Muscle of leg (tissue), 16 donors: ENCODE measurements at places on chromosomes 4 and X.

- DNase-seq = no peak
Observed at GRCh38 chr4:114156371-114156770, 176.9 kb upstream of the ARSJ start.

DNA sequence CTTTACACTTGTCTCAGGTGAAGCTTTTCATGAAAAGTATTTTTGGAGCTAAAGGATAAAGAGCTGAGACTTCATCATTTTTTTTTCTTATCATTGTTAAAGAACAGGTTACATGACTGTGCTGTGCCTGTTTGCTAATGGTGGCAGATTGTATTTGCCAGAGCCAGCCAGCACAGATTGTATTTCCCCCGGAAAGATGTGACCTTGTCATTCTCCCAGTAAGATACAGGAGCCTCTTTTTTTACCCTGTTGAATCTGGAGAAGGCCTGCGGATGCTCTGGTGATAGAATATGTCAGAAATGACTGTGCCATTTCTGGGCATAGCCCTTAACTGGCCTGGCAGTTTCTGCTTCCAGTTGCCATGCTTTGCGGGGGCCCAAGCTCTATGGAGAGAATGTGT lies 91.9 kb downstream of the GPRIN3 start:
- DNase-seq = no peak

GRCh38 chr4:154625971-154626370 lies 13.5 kb upstream of the FGG start:
- no peak for DNase-seq

DNA sequence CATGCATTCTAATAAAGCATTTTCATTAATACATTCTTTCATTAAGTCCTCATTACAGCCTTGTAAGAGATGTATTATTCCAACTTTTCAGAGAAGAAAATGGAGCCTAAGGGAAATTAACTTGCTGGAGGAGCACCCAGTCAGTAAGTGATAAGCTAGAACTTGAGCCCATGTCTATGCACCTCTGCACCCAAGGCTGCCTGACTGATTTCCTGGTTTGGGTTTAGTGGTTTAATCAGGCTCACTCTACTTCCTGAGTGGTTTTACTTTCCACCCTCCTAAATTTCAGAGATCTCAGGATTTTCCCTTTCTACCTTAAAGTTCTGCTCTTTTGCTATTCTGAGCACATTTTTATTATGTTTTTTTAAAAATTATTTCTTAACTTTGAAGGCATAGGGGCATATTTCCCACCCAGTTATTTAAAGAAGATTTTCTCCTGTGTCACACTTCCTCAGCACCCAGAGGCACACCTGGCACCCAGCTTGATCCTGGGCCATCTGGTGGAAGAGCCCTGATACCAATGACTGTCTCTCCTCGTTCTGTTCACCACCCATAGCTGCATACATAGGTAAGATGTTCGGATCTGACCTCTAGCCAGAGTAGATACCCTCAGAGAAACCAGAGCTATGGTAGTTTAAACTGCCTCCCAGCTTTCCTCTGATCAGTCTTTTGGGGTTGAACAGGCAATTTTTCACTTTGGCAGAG lies 10.4 kb downstream of the CORIN start:
- DNase-seq = no peak

DNA sequence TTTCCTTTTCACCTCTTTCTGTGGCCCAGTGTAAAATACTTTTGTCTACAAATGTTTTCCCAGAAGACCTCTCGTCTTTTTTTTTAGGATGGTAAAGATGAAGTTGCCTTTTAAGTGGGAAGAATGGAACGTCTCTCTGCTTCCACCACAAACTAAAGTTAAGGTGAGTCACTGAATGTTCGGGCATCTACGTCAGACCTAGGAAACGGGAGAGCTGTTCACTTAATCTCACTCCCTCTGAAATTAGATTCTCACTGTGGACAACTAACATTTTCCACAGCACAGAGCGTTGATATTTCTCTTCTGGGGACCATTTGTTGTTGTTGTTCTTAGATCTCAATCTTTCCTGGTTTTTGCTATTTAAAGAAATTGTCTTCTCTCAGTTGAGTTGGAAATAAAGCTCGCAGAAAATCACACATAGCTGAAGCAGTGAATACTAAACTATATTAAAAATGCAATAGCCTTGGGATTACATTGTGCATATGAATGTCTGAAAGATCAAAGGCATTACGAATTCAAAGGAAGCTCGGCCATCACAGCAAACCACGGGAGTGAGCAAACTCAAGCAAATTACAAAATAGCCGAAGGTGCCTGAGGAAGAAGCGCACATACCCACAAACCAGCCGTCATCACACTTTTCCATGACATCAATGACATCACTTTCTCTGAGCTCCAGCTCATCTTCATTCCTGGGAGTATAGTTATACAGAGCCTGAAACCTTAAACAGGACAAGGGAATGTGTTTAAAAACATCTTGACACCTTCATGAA lies 53.9 kb upstream of the PDLIM3 start:
- DNase-seq = no peak

DNA sequence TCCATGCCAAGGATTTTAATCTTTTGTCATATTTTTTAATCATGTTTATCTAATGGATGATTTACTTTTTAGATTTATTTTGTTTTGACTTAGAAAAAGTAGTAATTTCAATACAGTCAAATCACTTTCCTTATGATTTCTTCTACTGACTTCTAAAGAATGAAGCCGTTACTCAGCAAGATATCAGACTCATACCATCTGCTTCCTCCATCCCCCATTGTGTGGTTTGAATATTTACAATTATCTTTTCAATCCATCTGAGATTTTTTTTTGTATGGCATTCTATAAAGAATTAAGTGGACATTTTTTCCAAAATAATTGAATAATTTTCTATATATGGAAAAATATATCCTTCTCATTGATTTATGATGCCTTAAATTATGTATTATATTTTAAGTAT lies 565.4 kb upstream of the ATOH1 start:
- no peak for DNase-seq

- DNase-seq = peak; percentile 79
Observed at GRCh38 chr4:148166132-148166591, 276.1 kb downstream of the NR3C2 start.

DNA sequence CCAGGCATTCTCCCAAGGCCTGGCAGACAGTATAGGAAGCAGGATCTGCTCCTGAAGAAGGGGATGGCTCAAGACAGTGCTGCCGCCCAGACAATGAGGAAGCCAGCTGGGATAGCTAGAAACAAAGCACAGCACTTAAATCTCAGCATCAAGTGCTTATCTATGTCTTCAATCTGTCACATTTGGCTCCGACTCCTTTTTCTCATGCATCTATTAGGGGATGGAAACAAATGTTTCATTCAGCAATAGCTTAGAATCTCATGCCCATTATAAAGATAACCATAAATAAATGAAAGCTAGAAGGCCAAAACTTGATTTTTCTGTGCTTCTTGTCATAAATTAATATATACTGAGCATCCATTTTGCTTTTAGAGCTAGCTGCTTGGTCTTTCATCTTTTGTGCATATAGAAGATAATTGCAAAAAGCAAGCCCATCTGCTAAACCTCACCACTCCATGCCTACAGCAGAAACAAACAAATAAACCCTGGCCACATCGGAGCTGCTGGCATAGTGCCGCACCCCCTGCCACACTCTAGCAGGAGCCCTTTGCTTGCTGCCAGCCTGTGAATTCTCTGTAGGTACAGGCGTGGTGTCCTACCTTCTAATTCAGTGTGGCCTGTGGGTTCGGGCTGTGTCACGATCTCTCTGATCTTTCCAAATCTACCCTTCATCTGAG lies 75.9 kb downstream of the AASDH start:
- DNase-seq = peak; percentile 60

- peak; percentile 76 for DNase-seq
Observed at GRCh38 chr4:168514249-168514852, 17.5 kb downstream of the PALLD start.

DNA sequence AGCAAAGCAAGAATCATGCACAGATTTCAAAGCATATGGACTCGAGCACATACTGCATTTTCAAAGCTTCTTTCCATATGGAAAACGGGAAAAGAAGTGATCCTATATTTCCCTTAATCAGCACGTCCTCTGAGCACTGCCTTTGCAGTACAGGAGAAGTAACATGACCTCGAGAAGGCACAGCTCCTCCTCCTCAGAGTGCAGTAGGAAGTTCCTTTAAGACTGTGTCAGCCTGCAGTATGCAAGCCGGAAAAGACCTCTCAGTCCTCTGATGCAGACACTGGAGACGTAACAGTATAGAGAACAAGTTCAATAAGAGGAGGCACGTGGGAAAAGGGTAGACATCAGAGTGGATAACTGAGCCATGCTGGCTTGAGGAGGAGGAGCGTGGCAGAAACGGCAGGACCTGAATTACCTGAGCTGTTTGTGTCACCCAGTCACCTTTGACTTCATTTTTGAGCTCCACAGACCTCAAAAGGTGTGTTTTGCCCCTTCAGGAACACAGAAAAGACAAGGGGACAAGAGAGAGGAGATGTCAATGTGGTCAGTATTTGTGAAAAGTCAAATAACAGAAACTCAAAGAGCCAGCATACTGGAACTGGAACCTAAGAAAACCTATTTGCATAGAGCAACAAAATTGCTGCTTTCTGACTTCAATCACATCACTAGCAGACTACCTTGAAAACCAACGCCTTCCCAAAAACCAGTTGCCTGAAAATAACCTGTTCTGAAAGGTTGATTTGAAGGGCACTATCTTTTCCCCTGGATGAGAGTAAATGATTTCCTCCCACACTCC lies 20.8 kb downstream of the IRF2 start:
- peak; percentile 89 for DNase-seq

DNA sequence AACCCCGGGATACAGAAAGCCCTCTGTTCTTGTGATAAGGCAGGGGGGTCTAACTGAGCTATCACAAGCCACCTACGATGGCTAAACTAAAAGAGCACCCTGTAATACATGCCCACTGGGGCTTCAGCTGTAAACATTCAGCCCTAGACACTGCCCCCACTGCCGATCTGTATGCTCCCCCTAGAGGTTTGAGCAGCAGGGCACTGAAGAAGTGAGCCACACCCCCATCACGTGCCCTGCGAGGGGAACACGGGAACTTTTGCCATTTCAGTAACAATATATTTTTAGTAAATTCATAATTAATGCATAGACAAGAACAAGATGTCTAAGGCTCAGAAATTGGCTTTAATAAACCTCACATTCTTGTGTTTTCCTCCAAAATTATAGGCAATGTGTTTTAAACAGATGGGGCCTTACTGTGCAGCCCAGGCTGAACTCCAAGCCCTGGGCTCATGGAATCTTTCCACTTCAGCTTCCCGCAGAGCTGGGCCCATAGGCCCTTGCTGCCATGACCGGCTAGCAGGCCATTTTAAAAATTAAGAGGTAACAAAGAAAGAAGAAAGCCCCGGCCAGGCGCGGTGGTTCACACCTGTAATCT lies 235.3 kb upstream of the SFRP2 start:
- no peak for DNase-seq

- DNase-seq = no peak
Observed at GRCh38 chrX:46788902-46789301, 30.0 kb upstream of the SLC9A7 start.

- DNase-seq = no peak
Observed at GRCh38 chr4:87330761-87331160, 8.1 kb upstream of the HSD17B13 start.

DNA sequence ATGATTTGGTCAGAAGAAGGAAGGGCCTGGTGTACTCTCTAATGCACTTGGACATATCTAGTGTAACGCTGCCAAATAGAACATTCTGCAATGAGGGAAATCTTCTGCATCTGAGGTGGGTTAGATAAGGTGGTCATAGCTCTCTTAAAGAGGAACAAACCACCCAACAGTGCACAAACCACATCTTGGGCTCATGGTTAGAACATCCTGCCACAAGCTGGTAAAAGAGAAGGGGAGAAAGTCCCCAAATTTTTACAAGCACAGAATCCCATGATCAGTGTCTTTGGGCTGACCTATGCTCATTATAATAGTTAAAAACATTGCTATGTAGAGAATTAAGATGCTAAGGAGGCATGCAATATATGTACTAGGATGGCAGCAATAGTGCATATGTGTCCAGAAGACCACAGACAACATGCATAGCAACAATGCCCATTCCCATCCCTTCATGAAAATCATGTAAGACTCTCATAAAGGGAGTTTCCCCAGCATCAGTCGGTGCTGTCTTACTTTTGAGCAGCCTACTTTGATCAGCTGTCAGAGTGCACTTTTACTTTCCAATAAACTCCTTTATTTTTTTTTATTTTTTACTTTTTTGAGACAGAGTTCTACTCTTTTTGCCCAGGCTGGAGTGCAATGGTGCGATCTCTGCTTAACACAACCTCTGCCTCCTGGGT lies 99.7 kb upstream of the SLC7A11 start:
- no peak for DNase-seq

DNA sequence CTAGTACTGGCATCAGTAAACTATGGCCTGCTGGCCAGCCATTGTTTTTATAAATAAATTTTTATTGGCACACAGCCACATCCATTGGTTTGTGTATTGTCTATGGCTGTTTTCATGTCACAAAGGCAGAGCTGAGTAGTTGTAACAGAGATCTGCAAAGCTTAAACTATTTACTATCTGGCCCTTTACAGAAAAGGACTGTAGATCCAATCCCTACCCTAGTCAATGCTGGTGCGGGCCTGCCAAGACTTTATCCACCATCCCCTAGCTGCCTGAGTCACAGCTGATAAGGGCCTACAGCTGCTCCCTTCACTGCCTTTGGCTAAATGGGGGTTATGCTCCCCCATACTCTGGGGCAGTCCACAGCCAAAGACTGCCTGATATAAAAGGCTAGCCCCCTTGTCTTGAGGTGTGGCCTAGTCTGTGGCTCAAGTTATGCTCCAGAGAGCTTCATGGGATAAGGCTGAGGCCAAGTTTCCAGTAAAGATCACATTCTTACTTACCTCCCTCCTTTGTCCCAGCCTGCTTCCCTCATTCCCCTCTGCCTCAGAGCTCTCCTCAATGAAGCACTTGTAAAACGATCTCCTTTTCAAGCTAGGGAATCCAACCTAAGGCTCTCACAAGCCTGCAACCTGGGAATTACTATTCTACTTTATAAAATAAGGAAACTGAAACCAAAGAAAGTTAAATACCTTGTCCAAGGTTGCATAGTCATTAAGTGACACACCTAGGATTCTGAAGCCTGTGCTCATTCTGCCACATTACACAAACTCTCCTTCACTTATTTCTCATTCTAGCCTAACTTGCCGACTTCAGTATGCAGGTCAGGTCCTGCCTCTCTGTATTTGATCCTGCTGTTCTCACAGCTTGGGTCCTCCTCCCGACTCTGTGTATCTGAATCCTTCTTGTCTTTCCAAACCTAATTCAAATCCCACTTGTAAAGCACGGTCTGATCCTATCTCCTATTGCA lies 20.7 kb downstream of the ACE2 start:
- peak; percentile 6 for DNase-seq

GRCh38 chrX:23822397-23822796 lies 39.4 kb downstream of the SAT1 start:
- peak; percentile 61 for DNase-seq

DNA sequence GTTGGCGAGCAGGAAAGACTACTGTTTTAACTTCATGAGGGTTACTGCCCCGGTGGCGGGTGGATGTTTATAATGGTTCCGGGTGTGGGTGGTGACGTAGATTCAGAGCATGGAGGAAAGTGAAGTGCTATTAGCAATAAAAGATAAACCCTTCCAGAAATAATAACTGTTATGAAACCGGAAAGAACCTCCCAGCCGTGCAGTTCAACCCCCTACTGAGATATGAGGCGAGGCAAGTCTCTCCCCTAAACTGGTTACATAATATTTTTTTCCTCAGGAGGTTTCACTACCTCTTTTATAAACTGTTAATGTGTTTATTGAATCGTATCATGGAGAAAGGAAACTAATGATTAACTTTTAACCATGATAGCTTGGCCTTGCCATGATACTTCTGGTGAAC lies 33.9 kb upstream of the STIM2 start:
- no peak for DNase-seq

- DNase-seq = no peak
Observed at GRCh38 chr4:169601016-169601771, 11.2 kb downstream of the NEK1 start.
